ENCODE measurements at places on chromosomes 7 and 10.

- DNase-seq = no peak
Measured at GRCh38 chr7:36781011-36781738, 56.9 kb upstream of the AOAH start.

DNA sequence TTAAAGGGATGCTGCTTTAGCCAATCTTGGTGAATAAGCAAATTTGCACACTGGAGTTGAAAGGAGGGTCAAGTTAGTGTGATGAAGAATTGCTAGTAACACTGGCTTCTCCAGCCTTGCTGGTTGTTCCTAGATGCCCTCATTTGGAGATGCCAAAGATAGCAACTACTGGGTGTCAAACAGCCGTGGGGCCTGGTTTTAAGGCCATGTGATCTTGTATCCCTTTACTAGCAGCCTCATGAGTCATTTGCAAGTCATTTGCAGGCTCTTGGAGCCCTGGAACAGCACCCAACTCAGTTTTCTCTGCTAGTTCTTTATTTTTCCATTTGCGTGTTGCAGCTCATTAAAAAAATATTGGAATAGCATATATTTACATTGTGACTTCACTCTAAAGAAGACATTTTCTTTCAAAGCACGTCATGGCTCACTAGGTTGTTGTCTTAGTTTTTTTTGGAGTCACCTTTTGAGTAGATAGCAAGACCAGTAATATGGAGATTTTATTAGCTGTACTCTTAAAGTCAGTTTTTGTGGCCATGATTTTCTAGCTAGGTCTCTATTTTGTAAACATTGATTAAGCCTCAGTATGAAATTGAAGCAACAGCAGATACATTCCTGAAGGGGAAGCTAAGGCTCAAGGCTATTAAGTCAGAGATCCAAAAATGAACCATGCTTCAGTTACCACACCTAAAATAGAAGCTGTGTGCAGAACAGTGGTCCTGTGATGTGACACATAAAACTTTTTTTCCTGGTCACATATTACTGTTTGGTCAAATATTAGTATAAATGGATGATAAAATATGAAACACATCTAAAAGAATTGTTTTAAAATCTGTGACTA, 1.3 kb downstream of the LSMEM1 start:
- DNase-seq = no peak

GRCh38 chr7:1009747-1010146, 26.8 kb downstream of the CYP2W1 start:
- no peak for DNase-seq

DNA sequence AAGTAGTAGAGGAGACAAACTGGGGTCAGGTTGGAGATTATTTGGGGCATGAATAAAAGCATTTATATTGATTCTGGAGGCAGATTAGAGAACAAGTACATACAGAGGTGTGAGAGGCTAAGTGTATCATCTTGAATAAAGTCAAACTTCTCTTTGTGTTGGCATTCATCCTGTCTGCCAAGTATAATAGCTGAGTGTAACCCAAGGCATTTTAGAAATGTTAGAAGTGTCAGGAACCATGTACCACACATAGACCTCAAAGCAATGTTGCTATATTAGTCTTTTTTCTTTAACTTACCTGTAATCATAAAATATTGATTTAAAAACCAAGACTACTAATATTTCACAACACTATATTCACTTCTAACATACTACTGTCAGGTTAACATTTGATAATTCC, 56.2 kb upstream of the LRRTM3 start:
- DNase-seq = no peak

GRCh38 chr7:134472572-134473244, 13.8 kb upstream of the AKR1B1 start:
- DNase-seq = no peak

DNA sequence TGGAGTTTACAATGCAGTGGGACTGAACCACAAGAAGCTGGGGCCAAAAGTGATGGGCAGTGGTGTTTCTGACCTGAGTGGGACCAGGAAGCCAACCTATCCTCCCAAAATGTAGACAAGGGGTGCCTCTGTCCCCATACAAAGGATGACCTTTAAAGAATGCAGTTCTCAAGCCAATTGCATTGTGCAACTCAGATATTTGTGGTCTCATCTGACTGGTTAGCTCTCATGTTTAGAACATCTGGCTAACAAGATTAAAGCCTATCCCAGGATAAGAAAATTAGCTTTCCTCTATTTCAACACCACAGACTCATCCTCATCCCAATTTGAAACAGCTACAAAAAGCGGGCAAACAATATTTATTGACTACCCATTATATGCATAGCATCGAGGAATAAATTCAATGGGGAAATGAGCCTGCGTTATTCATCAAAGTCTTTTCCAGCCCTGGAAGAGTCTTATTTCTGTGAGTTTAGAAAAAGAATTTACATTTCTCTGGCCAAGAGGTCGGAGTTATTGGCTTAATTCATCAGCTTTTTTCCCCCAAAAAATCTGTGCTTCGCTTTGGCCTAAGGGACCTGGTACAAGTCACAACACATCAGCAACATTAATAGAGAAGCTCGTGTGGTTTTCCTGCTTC, 26.7 kb downstream of the ELMO1 start:
- DNase-seq = no peak

DNA sequence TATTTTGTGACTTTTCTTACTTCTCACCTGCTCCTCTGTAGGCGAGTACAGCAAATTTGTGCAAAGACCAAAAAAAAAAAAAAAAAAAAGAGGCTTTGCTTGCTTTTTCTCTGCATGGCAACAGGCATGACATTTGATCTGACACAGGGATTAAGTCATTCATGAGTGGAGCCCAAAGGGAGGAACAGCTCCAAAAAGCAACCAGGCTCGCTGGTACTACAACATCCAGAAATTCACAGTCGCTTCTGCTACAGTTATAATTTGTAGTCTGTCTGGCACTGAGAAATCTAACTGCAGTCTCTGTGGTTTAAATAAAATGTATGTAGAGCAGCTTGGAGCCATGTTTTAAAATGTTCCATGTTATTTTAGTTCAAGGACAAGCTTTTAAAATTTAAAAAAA, 31.7 kb downstream of the MKX start:
- no peak for DNase-seq

DNA sequence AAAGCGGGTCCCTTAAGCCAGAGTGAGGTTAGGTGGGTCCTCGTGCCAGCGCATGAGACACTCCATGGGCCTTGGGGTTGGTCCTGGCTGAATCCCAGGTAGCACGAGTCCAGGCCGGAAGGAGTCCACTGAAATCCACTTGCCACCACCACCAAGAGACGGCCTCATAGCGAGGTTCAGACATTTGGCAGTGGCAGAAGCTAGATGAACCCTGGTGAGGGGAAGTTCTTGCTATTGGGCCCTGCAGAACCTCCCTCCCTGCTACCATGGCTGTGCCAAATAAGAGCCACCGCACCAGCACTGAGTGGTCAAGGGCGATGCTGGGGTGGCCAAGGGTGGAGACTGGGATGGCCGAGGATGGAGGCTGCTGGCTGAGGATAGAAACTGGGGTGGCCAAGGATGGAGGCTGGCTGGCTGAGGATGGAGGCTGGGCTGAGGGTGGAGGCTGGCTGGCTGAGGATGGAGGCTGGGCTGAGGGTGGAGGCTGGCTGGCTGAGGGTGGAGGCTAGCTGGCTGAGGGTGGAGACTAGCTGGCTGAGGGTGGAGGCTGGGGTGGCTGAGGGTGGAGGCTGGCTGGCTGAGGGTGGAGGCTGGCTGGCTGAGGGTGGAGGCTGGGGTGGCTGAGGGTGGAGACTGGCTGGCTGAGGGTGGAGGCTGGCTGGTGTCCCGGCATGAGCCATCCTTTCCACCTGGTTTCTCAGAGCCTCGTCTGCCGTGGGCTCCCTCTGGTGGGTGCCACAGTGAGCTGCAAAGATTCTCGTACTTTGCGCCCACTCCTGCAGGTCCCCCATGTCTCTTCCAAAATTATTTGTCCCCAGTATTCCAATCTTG, 88.2 kb downstream of the ELFN1 start:
- no peak for DNase-seq

GRCh38 chr7:5334671-5335070, 51.9 kb downstream of the SLC29A4 start:
- no peak for DNase-seq

Data from effector CD8-positive, alpha-beta T cell (primary cell).